ENCODE measurements at places on chromosomes 13 and 19.

DNA sequence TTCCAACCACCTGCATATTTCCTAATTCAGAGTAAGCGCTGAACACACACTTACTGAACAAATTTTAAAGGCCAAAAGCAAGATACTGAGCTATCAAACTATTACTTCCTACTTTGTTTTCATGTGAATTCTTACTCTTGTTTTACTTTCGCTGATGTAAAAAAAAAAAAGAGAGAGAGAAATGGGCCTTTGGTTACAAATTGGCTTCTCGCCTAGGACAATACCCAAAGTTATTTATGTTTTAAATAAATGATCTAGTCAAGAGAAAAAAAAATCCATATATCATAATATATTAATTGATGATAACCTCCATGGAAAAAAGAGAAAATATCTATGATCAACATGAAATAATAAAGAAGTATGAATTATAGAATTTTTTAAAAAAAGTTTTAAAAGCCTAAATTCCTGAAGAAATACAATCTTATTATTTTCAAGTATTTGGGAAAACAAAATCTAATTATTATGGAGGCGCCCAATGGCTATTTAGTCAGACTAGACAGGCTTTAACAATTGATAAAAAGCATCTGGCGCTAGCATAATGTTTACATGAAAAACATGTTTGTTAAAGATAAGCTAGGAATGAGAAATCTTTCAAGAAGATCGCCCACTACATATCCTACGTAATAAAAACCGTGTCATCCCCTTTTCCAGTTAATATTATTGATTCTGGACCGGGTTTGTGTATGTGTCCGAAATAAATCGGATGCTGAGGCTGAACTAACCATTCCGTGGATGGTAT is 9.0 kb downstream of the COL4A1 start:
- no peak for DNase-seq

DNA sequence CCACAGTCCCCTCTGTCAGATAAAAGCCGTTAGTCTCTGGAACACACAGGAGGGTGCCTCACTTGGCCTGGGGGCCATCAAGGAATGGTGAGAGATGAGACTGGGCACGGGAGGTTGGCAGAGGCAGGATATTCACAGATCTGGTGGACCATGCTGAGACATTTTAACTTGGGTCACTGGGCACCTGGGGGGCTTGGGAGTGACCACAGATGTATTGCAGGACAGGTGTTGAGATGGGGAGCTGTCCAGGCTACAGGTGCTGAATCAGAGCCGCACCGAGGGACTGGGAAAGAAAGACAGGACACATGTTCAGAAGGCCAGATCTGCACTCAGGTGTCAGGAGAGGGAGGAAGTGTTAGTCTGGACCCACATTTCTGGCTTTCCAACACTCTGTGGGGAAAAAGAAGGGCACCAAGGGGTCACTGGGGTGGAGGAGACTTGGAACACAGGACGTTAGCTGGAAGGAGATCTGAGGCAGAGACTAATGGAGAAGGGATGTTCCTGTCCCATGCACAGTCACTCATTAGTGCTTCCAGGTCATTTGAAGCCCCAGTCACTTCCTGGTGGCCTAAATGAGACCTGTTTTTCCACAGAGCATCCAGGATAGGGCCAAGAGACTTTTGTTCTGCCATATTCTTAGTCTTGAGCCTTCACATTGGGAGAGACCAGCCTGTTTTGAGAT is 56.1 kb downstream of the CHST8 start:
- DNase-seq, result no peak

GRCh38 chr13:113260996-113261395 is 36.0 kb upstream of the LAMP1 start:
- DNase-seq, result no peak

- no peak for DNase-seq
These were observed 18.1 kb downstream of the RNASEH2B start for GRCh38 chr13:50927701-50928100.

GRCh38 chr13:76635232-76636230 is 250.7 kb downstream of the KCTD12 start:
- DNase-seq, result no peak
